Large intestine (tissue), 12 donors: ENCODE measurements at places on chromosomes 2 and 18.

GRCh38 chr2:176848844-176849243, 363.8 kb upstream of the HNRNPA3 start:
- no peak for DNase-seq

DNA sequence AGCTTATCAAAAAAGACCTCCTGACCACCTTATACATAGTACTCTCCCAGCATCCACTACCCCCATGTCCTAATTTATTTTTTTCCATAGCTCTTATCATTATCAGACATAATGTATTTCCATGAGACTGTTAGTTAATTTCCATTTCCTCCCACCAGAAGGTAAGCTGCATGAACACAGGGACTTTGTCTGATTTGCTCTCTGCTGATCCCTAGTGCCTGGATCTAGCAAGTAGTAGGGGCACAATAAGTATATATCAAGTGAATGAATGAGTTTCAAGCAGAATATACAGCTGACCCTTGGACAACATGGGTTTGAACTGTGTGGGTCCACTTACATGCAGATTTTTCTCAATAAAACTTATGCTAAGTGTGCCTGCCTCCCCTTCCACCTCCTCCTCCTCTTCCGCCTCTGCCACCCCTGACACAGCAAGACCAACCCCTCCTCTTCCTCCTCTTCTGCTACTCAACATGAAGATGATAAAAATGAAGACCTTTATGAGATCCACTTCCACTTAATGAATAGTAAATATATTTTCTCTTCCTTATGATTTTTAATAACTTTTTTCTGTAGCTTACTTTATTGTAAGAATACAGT, 53.8 kb downstream of the CTAGE1 start:
- peak; percentile 49 for DNase-seq

GRCh38 chr2:31729065-31729439, 148.3 kb upstream of the SRD5A2 start:
- DNase-seq = no peak

DNA sequence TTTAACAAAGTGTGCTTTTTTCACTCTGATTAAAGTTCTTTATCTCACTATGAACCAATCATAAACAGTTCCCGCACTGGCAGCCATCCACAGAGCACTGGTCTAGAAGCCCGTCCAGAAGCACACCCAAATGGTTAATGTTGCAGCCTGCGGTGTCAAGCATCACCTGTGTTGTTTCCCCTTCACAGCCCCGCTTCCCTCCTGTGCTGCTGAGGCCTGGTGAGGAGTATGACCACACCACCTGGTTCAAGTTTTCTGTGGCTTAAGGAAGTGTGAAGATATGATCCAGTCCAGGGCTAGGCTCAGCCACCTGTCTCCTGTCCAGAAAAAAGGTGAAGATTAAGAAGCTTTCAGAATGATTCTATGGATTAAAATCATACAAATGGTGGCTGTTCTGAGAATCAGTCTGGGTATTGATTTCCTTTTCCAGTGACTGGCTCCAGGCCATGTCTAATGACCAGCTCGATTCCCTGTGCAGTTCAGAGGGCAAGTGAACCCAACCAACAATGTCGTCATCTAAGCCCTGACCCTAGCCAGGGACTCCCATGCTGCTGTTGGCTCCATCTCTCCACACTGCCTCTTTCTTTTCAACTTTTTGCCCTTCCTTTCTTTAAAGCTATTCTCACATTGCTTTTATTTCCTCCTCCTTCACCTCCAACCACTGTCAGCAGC, 17.7 kb downstream of the SRSF7 start:
- DNase-seq = no peak

DNA sequence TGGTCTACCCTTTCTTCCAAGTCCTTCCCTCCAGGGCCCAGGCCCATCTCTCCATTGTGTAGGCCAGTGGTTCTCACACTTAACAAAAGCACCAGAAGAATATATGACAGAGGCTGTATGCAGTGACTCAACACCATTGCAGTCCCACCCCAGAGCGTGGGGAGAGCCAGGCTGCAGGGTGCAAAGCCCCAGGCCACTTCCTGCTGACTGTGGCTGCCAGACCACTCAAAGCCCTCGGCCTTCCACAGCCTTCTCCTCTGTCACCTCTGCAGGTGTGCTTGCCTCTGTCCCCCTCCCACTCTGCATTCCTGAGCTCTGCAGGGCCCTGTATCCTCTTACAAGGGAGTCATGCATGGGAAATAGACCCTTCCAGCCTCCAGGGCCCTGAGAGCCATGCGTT, 40.4 kb upstream of the ARHGEF4 start:
- DNase-seq = no peak

DNA sequence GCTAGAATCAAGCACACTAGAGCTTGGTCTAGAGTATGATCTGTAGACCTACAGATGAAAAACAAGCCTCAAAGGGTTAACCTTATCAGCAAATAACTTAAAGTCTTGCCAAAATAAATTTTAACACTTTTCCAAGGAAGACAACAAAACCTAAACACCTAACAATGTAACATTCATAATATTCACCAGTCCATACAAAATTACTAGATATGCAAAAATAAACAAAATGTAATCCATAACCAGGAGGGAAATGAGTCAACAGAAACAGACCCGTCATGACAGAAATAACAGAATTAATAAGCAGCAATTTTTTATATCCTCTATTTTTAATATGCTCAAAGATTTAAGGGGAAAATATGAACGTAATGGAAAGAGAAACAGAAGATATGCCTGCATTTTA, 36.1 kb downstream of the TRAK2 start:
- DNase-seq = no peak

- DNase-seq = no peak
These were observed 103.0 kb downstream of the MAPK4 start for GRCh38 chr18:50662775-50663383.

DNA sequence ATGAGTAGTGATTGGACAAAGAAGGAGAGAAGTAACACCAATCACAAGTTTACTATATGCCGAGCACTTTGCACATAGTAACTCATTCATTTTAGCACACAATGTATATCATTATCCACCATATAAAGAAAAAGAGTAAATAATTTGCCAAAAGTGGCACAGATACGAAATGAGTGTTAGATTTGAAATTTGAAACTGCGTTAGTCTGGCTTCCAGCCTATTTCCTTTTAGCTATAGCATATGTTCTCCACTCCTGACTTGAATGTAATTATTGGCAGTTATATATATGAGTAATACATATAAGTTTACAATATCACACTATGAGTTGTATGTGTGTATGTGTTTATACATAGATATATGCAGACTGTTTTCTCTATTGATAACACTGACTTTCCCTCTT, 98.6 kb downstream of the NOL4 start:
- DNase-seq = no peak

DNA sequence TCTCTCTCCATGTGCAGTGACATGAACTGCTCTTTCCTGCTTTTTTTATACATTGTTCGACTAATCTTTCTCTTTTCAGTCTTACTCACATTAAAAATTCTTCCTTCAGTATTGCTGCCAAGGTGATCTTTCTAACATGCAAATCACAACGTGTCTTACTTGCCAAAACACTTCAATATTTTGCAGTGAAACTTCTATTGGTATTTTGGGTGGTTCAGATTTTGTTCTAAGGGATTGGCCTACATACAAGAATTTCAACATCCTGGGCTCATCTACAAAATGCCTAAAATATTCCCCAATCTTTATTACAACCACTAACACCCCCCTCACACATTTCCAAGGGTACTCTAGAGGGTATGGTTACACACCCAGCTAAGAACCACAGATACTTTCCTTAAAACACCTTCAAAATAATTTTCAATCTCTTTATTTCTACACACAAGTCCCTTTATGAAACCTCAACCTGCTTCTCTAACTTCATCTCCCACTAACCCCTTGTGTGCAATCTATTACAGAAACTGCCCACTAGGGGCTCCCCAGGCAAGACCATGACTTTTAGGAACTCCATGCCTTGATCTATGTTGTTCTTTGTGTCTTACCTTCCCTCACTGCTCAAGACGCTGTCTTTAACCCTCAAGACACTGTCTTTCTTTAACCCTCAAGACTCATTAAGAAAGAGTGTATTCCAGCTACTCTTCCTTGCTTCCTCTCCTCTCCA, 50.9 kb downstream of the COL3A1 start:
- DNase-seq = no peak

DNA sequence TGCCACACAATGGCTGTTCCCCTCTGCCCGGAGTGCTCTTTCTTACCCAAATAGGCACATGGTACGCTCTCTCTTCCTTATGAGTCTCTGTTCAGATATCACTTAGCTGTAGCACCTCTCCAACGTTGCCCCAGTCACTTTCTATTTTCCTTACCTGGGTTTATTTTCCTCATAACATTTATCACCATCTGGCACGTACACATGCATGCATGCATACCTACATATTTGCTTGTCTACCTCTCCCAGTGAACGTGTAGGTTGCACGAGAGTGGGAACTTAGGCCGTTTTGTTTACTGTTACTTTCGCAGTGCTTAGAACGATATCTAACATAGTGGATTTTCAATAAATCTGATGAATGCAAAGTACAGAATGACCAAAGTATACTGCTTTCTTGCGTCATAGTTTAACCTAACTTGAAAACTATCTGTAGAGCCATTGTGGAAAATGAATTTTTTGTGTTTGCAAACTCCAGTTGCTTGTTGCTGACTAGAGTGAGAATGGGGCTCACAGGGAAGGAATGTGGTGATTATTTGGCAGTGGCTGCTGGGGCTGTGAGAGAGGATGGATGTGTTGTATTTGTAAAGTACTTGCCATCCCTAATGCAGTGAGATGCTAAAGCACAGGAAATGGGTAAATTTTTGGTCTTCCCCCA, 47.1 kb downstream of the ACSL3 start:
- DNase-seq = no peak
